Uterus (tissue), 4 donors: ENCODE measurements at places on chromosomes 11 and 22. TPM values are rescaled to one million over a fixed set of nuclear protein-coding genes. Genes with fewer than 3 reads are reported as not detected.

DNA sequence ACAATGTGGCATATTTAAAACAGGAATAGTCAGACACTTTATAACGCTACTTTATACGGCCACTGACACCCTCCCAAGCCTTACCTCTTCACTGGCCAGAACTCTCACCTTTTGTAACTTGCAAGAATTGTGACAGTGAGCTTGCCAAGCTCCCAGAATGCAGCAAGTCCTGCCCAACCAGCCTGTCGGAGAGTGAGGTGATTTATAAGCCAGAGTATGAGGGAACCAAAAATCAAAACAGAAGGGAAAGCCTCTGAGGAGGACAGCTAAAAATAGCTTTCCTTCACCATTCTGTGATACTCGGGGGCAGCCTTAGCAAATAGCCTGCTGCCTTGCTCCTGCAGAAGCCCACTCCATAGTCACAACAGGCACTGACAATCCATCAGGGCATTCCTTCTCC is 229.7 kb downstream of the FAM76B start:
- H3K27me3 ChIP-seq: no peaks in the 10 kb centered on the region
- H3K4me1 ChIP-seq: peaks cover 4% of the 10 kb centered on the region
- H3K36me3 ChIP-seq: no peaks in the 10 kb centered on the region
- DNase-seq: peak; percentile 54
- H3K27ac ChIP-seq: peak overlapping the region; percentile 89

The PLA2G6 gene
- total RNA-seq: 8.7 TPM

The AMOTL1 gene
- total RNA-seq: 107 TPM

DNA sequence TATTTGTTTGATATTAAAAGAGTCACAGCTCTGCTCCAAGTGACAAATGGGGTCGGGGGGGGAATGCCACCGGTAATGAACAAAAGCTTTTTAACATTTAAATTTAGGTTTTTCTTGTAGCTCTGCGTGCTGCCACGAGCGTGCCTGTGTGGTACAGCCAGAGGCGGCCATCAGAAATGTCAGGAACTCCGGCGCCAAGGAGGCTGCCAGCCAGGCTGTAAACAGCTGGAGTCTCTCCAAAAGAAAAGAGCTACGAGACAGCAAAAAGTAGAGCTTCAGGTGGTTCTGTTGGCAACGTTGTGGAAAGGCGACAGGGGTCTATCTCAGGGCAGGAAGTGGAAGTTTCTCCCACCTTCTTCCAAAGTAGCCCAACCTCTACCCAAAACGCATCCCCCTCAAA is 532.8 kb downstream of the OPCML start:
- H3K27ac ChIP-seq: no peak overlapping the region
- DNase-seq: no peak
- H3K4me3 ChIP-seq: no peak overlapping the region
- no peaks in the 10 kb centered on the region for H3K27me3 ChIP-seq
- no peaks in the 10 kb centered on the region for H3K4me1 ChIP-seq
- no peaks in the 10 kb centered on the region for H3K36me3 ChIP-seq

The PRG3 gene
- not detected for total RNA-seq

- H3K36me3 ChIP-seq: no peaks in the 10 kb centered on the region
- no peak for DNase-seq
- H3K27me3 ChIP-seq: no peaks in the 10 kb centered on the region
- H3K27ac ChIP-seq: no peak overlapping the region
- no peak overlapping the region for H3K4me3 ChIP-seq
Observed at GRCh38 chr11:84890676-84891075, 736.5 kb downstream of the DLG2 start.

DNA sequence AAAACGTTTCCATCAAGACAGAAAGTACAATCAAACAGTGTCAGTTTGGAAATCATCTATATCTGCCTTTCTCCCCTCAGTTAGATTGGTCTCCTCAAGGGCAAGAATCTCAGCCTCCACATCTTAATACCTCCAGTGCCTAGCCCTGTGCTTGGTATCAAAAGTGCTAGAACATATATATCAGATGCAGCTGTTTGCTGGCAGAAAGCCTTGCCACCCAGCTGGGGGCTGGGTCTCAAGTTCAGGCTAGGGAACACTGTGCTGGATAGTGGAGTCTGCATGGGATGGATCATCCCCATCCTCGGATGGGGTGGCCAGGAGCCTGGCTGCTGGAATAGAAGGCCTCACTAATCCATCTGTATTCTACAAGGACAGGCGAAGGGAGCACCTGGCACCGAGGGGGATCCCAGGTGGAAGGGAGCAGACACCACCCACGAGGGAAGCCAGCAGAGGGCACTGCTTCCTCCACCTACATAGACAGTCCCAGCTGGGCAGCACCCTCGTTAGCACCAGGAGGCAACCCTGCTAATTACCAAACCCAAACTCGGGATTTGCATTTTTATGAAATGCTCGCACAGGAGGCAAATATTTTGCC is 602.2 kb downstream of the BUD13 start:
- H3K36me3 ChIP-seq: no peaks in the 10 kb centered on the region
- H3K27me3 ChIP-seq: no peaks in the 10 kb centered on the region
- H3K4me1 ChIP-seq: no peaks in the 10 kb centered on the region
- DNase-seq: no peak
- H3K27ac ChIP-seq: no peak overlapping the region
